Endothelial cell of coronary artery (primary cell): ENCODE measurements at places on chromosomes 11 and 22. TPM values are rescaled to one million over a fixed set of nuclear protein-coding genes. Genes with fewer than 3 reads are reported as not detected.

The LMNTD2 gene
- 0.36 and 1.1 TPM in 2 replicates for total RNA-seq

The CABP4 gene
- total RNA-seq, result 0.45 and 1.1 TPM in 2 replicates

The MYO18B gene
- 0.09 and 1.2 TPM in 2 replicates for total RNA-seq

The INS gene
- total RNA-seq, result not detected in 2 replicates

The HEPACAM gene
- total RNA-seq, result under 0.01 TPM in 1 of 2 replicates, not detected in the other

The HBB gene
- total RNA-seq, result not detected in 2 replicates

The RAG2 gene
- total RNA-seq, result not detected in 2 replicates

The YPEL4 gene
- total RNA-seq, result 0.18 and 0.28 TPM in 2 replicates

The PRDM11 gene
- total RNA-seq, result 5.7 and 6.3 TPM in 2 replicates

The LRRC4C gene
- under 0.01 TPM in 1 of 2 replicates, not detected in the other for total RNA-seq

The TMEM151A gene
- total RNA-seq, result 0.66 TPM in 1 of 2 replicates, not detected in the other

The SLC22A25 gene
- not detected in 2 replicates for total RNA-seq

The CRACR2B gene
- 2.7 and 4.8 TPM in 2 replicates for total RNA-seq

The TCN2 gene
- total RNA-seq, result 30.9 and 40.7 TPM in 2 replicates

The C11orf21 gene
- total RNA-seq, result not detected in 2 replicates

The ARHGAP20 gene
- 1.1 TPM in 2 replicates for total RNA-seq

The RIC3 gene
- total RNA-seq, result not detected in 2 replicates

The KCNJ5 gene
- 0.09 TPM in 2 replicates for total RNA-seq

The CRYBB3 gene
- total RNA-seq, result not detected in 2 replicates

The C11orf87 gene
- total RNA-seq, result under 0.01 TPM in 1 of 2 replicates, not detected in the other

The TUB gene
- total RNA-seq, result 2.3 and 3.2 TPM in 2 replicates

The SCN2B gene
- total RNA-seq, result not detected in 2 replicates

The FOLH1 gene
- 0.18 and 0.85 TPM in 2 replicates for total RNA-seq

The LRP4 gene
- total RNA-seq, result 0.66 and 0.90 TPM in 2 replicates
